ENCODE measurements at places on chromosomes 7 and 10.
A peak's percentile ranks its signal among the peaks of the same experiment; 100 is the strongest.

- no peak for DNase-seq
Observed at GRCh38 chr7:132580277-132580676, 4.0 kb upstream of the PLXNA4 start.

DNA sequence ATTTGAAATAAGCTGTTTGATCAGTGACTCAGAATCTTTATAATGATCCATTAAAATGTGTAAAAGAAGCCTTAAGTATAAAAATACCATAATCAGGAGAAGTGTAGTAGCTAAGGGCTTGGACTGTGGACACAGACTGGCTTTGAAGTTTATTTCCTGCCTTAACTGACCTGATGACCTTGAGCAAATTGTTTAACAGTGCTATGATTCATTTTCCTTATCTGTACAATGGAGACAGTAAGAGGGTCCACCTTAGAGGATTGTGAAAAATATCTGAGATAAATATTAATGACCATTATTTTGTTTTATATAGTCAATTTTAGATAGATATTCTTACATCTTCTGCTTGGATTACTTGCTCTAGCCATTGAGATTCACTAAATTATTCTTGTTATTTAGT lies 13.3 kb upstream of the RPA3 start:
- DNase-seq: no peak

DNA sequence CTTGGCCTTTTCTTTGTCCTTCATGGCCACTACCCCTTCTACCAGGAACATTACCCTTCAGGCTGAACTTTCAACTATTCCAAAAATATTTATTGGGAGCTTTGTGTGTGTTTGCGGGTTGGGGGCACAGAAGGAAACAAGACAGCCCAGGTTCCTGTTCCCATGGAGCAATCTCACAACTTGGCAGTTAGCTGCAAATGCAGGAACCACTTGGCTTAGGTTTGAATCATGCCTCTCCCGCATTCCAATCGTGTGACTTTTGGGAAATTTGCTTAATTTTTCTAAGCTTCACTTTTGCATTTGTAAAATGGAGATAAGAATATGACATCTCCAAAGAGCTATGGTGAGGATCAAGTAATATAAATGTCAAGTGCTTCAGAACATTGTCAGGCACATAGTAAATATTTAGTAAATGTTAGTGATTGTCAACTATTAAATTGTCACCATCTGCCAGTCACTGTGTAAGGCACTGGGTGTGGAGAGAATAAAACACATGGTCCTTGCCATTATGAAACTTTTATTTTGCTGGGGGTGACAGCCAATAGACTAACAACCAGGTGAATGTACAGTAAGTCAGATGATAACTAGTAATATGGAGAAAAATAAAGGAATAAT lies 277.1 kb downstream of the SNX13 start:
- no peak for DNase-seq

DNA sequence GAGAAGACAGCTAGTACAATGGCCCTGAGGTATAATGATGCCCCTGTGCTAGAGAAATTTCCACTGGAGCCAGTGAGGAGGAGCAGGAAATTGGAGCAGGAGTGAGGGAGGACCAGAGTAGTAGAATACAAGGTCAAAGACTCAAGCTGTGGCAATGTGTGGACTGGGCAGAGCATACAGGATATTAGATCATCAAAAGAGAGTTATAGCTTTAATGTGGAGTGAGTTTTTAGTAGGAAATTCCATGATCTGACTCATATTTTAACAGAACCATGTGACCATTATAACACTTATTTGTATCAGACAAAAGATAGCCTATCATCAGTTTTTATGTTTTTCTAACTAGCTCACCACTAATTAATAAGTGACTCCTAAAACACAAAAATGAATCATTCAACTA lies 154.1 kb downstream of the DGKB start:
- no peak for DNase-seq

- peak; percentile 38 for DNase-seq
Observed at GRCh38 chr7:83271212-83272099, 108.8 kb upstream of the PCLO start.

DNA sequence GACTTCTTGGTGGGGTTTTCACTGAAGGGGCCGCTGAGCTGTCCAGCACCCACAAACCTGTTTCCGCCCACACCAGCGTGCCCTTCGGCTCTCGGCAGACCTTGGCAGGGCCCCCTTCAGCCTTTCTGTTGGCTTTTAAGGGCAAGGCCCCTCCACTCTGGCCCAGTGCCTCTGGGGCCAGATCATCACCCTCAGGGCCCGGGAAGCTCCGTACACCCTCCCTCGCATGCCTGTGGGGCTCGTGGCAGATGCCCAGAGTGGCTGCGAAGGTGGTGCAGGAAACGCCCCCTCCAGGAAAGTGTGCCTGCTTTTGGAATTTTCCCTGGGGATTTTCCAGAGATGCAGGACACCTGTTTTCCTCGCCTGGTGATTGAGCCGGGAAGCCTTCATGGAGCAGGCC lies 7.0 kb downstream of the LHPP start:
- no peak for DNase-seq

- no peak for DNase-seq
Observed at GRCh38 chr7:55272328-55272727, 92.8 kb upstream of the LANCL2 start.

DNA sequence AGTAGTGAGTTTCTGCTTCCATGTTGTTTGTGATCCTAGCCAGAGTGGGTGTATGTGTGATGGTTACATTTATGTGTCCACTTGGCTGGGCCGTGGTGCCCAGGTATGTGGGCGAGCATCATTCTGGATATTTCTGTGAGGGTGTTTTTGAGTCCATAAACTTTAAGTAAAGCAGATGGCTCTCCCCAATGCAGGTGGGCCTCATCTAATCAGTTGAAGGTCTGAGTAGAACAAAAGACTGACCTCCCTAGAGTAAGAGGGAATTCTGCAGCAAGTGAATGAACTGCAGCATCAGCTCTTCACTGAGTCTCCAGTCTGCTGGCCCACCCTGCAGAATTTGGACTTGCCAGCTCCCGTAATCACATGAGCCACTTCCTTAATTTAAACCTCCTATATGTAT lies 571.9 kb downstream of the ACTR3B start:
- DNase-seq: no peak

Measured in forelimb muscle (tissue), 1 donor.